MCF 10A (cell line): ENCODE measurements at places on chromosomes 13 and 19. TPM values are rescaled to one million over a fixed set of nuclear protein-coding genes. Genes with fewer than 3 reads are reported as not detected.

The IFNL1 gene
- total RNA-seq, result not detected in 2 replicates

The KLK7 gene
- total RNA-seq, result not detected in 2 replicates

The CYP4F8 gene
- not detected in 2 replicates for total RNA-seq

The TPP2 gene
- 35.1 and 44.2 TPM in 2 replicates for total RNA-seq

The KLK8 gene
- total RNA-seq, result not detected in 2 replicates
